PC-3 (cell line): ENCODE measurements at places on chromosomes 5 and 9. TPM values are rescaled to one million over a fixed set of nuclear protein-coding genes. Genes with fewer than 3 reads are reported as not detected.
A peak's percentile ranks its signal among the peaks of the same experiment; 100 is the strongest.

The GRIN1 gene
- total RNA-seq: 0.11 TPM in 1 of 2 replicates, not detected in the other

DNA sequence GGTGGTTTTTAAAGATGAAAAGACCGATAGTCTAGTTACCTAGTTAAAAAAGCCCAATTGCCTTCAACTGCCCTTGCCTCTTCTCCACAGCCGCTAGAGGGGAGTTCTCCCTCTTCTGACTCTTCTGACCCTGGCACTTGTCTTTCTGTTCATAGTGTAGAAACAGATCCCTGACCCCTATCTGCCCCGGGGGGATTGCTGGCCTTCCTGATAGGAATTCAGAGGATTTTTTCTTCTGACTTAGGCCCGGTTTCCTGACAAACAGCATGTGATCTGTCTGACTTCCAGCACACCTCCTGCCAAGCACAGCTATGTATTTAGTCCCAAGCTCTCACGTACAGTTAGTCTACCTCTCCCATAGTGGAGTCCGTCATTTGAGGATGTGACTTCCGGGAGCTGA, 5.0 kb upstream of the TMEM268 start:
- no peak for DNase-seq

The MARCHF3 gene
- total RNA-seq: 1.3 and 2.5 TPM in 2 replicates

DNA sequence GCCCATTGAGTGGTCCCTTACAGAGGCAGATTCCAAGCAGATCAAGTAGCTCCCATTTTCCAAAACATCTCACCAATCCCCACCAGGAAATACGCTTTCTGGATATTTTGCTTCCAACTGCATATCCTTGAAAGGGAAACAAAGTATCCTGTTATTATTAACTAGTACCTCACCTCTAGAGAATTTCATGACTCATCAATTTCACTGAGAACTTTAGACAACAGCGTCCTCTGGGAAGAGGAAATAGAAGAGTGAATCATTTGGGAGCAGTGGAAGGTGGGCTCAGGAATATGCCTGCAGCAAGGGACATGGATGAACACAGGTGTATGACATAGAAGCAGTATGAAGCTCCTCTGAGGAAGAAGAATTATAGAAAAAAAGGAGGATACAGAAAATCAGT, 186.7 kb downstream of the MARCHF11 start:
- DNase-seq: peak; percentile 61

GRCh38 chr9:79312686-79313421, 258.9 kb upstream of the TLE4 start:
- DNase-seq: no peak

The TRPM3 gene
- not detected in 2 replicates for total RNA-seq

GRCh38 chr5:80877592-80877991, 82.6 kb upstream of the RASGRF2 start:
- DNase-seq: no peak

The HK3 gene
- not detected in 2 replicates for total RNA-seq

DNA sequence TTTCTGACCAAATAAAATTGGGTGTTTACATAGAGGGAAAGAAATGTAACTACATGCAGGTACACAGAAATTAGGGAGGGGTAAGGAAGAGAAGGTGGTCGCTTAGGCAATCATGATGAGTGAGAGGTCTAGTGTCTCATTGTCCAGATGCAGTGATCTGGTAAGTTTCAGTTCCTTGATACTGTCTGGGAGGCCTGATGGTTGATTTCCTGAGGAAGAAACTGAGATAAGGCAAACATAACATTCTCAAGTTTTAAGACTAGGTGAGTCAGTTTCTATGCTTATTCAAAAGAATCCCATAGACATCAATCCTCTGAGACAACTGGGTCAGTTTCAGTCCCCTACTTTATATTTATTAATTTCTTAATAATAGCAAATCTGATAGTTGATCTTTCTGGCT, 843.3 kb upstream of the CDH10 start:
- DNase-seq: peak; percentile 7

DNA sequence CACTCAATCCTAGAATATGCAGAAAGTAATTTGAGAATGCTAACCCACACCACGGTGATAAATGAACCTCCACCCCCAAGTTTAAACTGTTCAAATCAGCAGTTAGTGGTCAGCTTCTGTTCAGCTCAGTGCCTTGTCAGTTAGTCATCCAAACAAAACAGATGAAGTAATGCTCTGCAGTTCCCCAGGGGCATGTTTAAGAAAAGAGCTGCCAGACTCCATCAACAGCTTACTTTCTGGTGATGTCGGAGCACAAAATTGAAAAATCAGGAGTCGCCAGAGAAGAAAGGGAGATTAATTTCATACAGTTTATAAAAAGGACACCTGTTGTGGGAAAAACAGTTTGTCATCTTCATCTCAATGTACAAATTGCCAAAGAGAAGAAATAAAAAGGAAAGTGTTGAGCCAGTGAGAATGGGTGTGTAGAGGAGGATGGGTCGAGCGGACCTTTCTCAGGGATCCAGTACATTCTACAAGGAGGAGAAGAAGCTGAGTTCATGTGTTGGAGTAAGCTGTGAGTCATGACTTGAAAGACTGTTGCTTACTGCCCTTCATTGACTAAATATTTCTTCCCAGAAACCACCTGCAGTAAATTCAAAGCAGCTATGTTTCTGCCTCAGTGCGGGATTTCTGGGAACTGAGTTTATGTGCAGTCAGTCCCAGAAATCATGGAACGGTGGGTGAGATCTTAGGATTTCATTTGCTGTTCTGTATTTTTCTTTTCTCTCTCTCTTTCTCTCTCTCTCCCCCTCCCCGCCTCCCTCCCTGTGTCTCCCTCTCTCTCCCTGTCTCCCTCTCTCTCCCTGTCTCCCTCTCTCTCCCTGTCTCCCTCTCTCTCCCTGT, 13.7 kb downstream of the TRIO start:
- peak; percentile 98 for DNase-seq
